ENCODE measurements at places on chromosomes 1 and 21.

GRCh38 chr1:240539769-240540414, 72.1 kb downstream of the GREM2 start:
- no peak for DNase-seq

- no peak for DNase-seq
Observed at GRCh38 chr1:193568512-193568911, 382.1 kb upstream of the B3GALT2 start.

DNA sequence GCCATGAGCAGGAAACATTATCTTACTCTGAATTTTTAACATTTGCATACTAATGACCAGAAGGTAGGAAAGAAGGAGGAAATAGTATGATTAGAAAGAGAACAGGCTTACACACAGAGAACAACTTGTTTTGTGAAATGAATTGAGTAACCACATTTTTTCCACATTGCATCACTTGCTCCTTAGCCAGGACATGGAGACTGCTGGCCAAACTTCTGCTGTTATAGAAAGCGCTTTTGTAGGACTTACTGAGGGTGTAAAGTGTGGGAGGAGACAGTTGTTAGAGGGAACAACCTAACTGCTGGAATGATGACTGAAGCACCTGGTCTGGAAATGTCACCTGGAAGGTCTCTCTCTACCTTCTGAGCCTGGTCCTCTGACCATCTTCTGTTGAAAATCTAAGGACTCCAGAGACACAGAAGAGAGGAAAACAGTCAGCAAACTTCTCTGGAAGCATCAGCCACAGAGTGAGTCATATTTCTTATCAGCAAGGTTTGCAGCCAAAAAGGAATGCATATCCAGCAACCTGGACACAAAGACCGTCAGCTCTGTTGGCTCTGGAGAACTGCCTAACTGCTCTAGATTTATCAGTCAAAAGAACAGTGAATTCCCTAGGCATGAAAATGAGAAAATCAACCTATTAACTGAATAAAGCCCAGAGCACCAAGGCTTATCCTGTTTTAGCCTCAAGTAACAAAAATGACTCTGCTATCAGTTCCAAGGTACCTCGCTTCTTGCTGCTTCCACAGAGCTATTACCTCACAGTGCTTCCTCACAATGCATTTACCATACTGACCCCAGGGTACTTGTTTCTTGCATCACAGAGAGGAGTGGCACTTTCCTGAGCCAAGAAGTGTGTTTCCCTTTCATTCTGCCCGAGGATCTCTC, 88.0 kb upstream of the SLFNL1 start:
- no peak for DNase-seq

DNA sequence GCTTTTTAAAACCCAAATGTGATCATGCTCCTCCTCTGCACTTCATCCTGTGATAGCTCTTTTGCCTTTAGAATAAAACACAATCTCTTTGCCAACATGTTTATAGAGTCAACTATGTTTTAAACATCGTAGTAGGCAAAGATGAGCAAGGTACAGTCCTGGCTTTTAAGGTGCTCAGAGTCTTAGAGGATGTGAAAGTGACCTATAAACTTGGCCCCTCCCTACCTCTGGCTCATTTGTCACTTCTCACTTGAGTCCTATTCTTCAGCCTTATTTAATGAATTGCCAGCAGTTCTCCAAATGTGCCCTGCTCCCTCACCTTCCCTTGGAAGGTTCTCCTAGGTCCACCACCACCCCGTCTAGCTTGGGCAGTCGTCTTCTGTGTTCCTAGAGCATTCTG, 617.0 kb upstream of the NR5A2 start:
- no peak for DNase-seq

DNA sequence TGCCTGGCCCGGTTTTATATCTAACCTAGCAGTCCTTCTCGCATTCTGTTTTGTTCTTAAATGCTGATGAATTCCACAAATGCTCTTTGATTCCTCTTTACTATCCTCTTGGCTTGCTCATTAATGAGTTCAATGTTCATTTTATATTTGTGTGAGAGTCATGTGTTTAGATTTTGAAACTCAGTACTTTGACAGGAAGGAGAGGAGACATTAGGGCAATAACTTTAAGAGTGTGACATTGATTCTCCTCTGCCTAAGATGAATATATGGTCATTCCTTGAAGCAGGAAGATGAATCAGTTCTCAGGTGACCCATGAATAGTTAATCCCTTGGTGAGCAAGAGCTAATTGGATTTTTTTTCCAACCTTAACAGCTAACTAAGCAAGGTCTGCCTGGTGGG, 84.1 kb downstream of the MRPS6 start:
- no peak for DNase-seq

DNA sequence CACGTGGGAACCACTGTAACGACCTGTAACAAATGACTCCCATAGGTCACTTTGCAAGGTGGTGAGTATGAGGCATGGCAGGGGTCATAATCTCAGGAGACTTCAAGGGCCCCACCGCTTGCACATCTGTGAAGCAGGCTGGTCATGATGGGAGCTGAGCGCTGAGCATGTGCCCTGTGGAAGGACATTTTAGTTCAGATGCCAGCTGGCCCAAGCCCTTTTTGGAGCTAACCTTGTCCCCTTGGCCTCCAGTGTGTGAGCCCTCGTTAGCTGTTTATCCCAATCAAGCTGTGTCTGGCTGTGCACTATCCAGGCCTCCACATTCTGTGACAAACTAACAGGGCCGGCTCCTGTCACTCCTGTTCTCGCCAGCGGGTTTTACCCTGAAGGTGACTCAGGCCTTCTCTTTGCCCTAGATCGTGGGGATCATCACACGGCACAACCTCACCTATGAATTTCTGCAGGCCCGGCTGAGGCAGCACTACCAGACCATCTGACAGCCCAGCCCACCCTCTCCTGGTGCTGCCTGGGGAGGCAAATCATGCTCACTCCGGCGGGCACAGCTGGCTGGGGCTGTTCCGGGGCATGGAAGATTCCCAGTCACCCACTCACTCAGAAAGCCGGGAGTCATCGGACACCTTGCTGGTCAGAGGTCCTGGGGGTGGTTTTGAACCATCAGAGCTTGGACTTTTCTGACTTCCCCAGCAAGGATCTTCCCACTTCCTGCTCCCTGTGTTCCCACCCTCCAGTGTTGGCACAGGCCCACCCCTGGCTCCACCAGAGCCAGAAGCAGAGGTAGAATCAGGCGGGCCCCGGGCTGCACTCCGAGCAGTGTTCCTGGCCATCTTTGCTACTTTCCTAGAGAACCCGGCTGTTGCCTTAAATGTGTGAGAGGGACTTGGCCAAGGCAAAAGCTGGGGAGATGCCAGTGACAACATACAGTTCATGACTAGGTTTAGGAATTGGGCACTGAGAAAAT, 7.6 kb downstream of the NPPA start:
- DNase-seq = no peak

DNA sequence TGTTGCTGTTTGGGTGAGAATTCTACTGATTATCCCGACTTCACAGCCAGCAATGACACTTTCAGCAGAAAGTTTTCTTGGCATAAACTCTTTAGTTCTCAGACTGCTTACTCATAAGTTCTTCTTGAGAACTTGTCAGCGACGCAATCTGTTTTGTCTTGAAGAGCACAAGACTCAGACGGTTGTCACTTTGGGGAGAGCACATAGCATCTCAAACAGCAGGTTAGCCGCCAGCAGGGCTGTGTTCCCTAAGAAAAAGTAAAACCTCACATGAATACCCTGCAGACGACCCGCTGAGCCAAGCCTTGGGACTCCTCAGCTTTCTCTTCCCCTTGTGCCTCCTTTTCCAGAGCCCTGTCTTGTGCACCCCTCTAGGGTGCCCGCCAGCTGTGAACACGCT, 11.4 kb downstream of the AGMAT start:
- DNase-seq = no peak

DNA sequence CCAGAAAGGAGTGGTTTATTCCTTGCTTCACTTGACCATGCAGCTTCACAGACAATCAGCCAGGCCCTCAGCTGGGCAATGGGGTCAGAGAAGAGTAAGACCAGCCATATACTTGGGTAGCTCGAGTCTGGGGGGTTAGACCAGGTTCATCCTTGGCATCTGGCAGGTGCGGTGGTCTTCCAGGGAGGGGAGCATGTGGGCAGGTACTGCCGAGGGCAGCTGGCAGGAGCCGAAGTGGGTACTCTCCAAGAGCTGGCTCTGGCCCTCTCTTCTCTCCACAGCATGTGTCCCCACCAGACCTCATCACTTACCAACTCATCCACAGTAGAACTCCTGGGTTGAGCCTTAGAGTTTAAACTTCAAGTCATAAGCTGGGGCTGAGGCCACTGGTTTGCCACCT, 156.8 kb downstream of the FOXD2 start:
- no peak for DNase-seq

GRCh38 chr1:33685256-33685655, 178.6 kb upstream of the HMGB4 start:
- DNase-seq = no peak

DNA sequence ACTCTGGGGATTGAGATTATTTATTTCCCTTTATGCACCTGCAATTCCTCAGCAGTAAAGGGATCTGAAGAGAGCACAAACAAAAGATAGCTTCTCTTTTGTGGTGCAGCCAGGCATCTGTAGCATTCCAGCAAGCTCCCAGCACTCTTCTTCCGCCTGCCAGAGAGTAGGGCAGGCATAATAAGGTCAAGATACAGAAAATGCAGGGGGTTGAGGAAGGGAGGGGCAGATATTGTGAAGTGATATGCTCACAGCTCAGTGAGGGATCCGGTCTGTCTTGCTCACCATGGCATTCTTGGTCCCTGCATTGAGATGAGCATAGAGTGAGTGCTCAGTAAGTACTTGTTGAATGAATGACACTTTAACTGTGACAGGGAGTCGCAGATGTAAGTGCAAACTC, 23.9 kb downstream of the FASLG start:
- no peak for DNase-seq

DNA sequence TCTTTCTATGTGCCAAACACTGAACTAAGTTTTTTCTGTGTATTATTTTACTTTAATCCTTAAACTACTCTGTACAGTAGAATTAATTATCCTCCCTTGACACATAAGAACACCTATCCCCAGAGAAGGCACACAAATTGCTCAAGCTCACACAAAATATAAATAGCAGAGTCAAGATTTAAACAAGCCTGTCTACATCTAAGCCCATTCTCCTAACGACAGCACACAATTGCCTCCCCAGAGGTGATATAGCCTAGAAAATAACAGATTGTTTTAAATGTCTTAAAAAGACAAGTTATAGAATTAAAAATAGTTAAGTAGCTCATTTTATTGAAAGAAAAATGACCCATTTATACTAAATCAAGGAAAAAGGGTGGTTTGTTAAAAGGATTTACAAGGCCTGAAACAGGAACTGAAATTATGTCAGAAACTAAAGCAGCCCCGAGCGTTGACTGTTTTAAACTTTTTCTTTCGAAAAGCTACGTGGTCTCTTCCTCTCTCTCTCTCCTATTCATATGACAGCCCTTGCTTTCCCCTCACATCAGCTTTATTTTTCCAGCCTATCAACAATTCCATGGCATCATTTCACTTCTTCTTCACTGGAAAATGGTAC, 30.5 kb downstream of the TNFSF18 start:
- no peak for DNase-seq

DNA sequence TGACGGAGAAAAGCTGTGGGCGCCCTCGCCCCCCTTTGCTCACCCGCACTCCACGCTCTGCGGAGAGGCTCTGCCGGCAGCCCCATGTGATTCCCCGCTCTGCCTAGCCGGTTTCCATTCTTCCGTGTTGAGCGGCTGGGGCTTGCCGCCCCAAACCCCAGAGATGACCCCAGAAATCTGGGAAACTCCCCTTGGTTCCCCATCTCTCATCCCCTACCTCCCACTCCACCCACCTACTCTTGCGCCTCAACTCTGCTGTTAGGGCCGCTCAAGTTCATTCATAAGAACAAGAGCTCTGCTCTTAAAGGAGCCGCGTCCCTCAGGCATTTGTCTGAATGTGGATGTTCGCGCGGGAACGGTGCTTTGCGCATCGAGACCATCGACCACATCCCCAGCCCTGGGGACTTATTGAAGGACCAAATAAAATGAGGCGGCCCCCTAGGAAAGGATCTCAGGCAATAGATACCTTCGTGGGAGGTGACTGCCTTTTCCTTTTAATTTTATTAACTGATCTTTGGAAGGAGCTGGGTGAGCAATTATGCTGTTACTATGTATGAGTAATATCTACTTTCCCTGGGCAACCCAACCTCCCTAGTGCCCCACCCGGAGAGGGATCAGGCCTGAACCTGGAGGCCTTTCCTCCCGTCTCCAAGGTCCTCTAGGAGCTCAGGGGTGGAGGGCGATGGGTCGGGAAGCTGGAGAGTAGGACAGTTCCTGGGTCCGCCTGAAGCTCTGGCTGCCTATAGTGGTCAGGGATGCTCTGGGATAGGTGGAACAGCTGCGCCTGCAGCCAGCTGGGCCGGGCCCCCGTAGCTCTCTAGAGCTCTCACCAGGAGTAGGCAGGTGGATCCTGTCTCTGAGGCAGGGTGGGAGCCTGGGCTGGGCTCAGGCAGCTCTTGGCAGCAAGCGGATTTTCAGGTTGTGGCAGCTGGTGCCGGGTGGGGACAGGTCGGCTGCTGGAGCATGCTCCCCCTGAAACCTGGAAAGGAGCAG, 898 bp downstream of the MFSD2A start:
- peak; percentile 49 for DNase-seq

- DNase-seq = no peak
Observed at GRCh38 chr1:181632492-181632891, 149.2 kb downstream of the CACNA1E start.

DNA sequence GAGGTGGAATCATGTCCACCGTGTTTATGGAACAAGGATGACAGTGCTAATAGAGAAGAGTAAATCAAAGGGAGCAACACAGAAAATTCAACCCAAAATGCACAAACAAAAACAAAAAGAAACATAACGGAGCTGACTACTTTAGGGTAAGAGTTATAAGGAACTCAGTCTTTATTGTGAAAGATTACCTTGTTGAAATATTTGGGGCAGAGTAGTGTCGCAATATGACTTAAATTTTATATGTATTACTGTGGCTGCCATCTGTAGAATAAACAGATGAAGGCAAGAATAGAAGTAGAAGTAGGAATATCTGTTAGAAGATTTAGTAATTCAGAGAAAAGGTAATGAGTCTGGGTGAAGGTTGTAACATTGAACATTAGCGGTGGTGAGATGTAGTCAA, 913.9 kb downstream of the BRINP3 start:
- DNase-seq = no peak

DNA sequence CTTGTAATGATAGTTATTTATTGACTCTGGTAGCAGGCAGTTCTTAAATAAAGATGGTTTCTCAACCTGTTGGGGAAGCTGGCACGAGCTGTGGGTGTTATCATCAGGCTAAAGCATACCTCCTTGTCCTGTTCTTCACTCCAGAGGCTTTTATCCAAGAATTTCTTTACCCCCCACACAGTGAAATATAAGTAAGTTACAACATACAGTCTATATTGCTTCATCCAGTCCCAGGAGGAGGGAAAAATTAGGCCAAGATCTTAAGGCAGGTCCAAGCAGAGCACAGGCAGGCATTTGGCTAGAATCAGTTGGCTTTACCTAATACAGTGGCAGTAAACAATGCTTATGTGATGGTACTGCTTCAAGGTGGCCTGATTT, 6.3 kb downstream of the TMEM81 start:
- DNase-seq = no peak

Data from activated gamma-delta T cell treated with anti-CD3 and anti-CD28 coated beads, Interleukin-2, amount 50 U/mL, for 16 hours (primary cell).